ENCODE measurements at places on chromosomes 1 and 21. TPM values are rescaled to one million over a fixed set of nuclear protein-coding genes. Genes with fewer than 3 reads are reported as not detected.

ADORA1 gene
- not detected for total RNA-seq

DSCAM gene
- total RNA-seq, result not detected

IL20 gene
- not detected for total RNA-seq

RYR2 gene
- total RNA-seq, result 0.02 TPM

DLGAP3 gene
- 0.88 TPM for total RNA-seq

AMY2A gene
- total RNA-seq, result not detected

MYBPH gene
- not detected for total RNA-seq

BSDC1 gene
- total RNA-seq, result 32.1 TPM

LZIC gene
- 22.8 TPM for total RNA-seq

AMY1B gene
- total RNA-seq, result not detected

GRCh38 chr1:96253246-96254035 lies 468.1 kb upstream of the PTBP2 start:
- no peaks in the 10 kb centered on the region for H3K4me1 ChIP-seq
- H3K4me3 ChIP-seq, result no peak overlapping the region
- no peak overlapping the region for H3K27ac ChIP-seq

DNA sequence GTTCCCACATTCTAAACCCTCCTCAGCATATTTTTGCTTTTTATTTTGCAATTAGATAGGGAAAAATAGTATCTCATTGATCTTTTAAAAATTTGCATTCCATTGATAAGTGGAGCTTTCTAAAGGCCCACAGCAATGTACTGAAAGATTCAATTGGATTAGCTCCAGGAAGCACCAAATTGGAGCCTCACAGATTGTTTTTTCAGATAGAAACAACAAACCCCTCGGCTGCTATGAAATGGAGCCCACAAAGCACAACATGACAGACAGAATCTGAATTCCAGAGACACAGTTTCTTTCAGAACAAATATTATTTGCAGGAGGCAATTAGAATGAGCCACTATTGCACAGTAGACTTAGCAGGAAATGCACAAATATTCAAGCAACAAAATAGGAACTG lies 58.9 kb upstream of the KIF26B start:
- no peaks in the 10 kb centered on the region for H3K4me1 ChIP-seq
- H3K4me3 ChIP-seq, result no peak overlapping the region
- H3K27me3 ChIP-seq, result no peaks in the 10 kb centered on the region
- H3K27ac ChIP-seq, result no peak overlapping the region
- no peak for DNase-seq
- H3K36me3 ChIP-seq, result no peaks in the 10 kb centered on the region

DNA sequence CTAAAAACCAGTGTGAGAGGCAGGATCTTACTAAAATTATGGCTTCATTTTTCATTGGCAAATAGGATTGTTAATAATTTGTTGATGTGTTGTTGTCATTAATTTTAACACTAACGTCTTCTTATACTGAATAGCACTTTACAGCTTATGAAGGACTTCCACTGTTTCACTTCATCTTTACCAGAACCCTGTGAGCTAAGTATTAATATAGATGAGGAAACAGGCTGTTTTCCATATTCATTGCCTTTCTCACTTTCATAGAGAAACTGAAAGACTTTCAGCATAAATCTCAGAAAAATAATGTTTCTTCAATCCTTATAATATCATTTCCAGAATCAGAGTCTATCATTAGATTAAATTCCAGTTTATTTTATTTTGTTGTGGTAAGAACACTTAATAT lies 8.5 kb downstream of the MAP10 start:
- H3K27me3 ChIP-seq, result no peaks in the 10 kb centered on the region
- DNase-seq, result no peak
- no peak overlapping the region for H3K4me3 ChIP-seq
- H3K27ac ChIP-seq, result no peak overlapping the region

GRCh38 chr1:160887071-160887470 lies 2.1 kb upstream of the ITLN1 start:
- no peaks in the 10 kb centered on the region for H3K4me1 ChIP-seq
- no peak overlapping the region for H3K4me3 ChIP-seq
- no peak for DNase-seq
- no peak overlapping the region for H3K27ac ChIP-seq

DNA sequence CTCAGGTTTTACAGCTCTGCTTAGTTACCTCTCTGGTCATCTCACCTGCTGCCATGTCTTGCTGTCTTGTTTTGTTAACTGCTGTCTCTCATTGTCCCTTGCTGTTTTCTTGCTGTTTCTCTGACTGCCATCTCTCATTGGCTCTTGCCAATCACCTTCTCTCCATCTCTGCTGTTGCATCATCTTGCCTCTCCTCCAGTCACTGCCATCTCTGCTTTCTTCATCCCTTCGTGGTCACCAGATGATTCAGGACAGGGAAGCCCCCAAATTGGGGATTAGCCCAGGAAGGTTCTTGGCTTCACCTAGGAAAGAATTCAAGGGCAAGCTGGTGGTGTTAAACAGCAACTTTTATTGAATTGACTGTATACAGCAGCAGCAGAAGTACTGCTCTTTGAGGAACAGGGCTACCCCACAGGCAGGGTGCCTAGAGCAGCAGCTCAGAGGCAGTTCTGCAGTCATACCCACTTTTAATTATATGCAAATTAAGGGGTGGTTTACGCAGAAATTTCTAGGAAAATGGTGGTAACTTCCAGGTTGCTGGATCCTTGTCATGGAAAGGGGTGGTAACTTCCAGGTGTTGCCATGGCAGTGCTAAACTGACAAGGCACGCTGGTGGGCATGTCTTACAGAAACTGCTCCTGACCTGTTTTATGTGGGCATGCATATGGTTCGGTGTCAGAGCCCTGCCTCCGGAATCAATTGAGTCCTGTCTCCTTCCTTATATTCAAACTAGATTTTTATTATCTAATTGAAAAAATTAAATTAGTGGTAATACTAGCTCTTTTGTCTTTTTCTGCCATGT lies 33.4 kb downstream of the SUCO start:
- peak; percentile 15 for DNase-seq
- peaks cover 50% of the 10 kb centered on the region for H3K36me3 ChIP-seq
- H3K4me1 ChIP-seq, result peaks cover 4% of the 10 kb centered on the region

DNA sequence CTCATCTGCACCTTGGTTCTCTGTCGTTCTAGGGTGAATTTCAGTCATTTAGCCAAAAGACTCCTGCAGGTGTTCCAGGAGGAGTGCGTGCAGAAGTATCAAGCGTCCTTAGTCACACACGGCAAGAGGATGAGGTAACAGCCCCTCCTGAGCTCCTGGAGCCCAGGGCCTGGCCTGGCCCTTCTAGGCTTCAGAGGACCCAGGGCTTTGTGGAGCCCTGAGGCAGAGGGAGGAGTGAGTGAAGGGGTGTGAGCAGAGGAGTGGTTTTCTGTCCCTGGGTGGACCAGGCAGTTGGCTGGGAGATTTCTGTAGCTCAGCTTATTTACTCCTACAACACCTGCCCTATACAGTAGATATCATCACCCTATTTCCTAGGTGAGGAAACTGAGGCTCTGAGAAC lies 15.7 kb upstream of the RASSF5 start:
- peaks cover 10% of the 10 kb centered on the region for H3K36me3 ChIP-seq
- H3K4me1 ChIP-seq, result peaks cover 8% of the 10 kb centered on the region
- H3K27ac ChIP-seq, result peak overlapping the region; percentile 36
- H3K4me3 ChIP-seq, result no peak overlapping the region
- no peak for DNase-seq

DNA sequence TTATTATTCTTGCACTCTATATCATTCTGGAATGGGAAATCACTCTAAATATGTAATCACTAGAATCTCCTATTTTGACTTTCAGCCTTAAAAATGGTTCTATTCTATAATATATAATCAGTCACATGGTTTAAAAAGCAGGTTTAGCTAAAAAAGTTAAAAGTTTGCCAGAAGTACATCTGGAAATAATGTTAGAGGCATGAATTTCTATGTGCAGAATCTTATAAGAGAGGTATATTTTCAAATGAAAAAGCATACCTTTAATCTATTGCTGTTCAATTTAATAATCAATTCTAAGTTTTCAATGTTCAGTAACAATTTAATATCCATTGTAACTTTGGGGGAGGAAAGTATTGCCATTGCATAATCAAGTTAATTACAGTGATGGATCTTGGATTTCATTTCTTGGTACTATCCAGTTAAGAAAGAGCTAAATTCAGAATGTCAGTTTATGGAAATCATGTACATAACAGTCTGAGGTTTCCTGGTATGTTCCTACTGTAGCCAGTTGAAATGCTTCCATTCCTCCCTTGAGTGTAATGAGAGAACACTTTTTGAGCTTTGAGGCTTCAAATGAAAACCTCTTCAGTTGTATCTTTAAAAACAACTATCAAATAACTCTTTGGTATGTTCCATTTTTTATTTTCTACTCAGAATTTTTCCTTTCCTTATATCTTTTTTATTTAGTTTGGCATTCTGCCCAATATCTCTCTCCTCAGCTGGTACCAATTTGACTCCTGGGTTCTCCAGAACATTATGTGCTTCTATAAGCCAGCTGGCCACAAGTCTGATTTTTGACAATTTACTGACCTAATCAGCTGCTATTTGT lies 175.7 kb upstream of the COL11A1 start:
- DNase-seq, result no peak
- no peaks in the 10 kb centered on the region for H3K4me1 ChIP-seq
- no peak overlapping the region for H3K4me3 ChIP-seq
- no peaks in the 10 kb centered on the region for H3K36me3 ChIP-seq
- no peaks in the 10 kb centered on the region for H3K27me3 ChIP-seq
- no peak overlapping the region for H3K27ac ChIP-seq

- peak overlapping the region; percentile 75 for H3K27ac ChIP-seq
- H3K36me3 ChIP-seq, result peaks cover 3% of the 10 kb centered on the region
These were observed 4.5 kb downstream of the TMEM125 start for GRCh38 chr1:43274125-43274803.

- peak overlapping the region; percentile 85 for H3K4me3 ChIP-seq
- peak overlapping the region; percentile 92 for H3K27ac ChIP-seq
- H3K4me1 ChIP-seq, result peaks cover 61% of the 10 kb centered on the region
- no peak for DNase-seq
These were observed 3.7 kb downstream of the ITGB2 start for GRCh38 chr21:44916965-44917364.

All from activated CD4-positive, alpha-beta memory T cell treated with anti-CD3 and anti-CD28 coated beads for 36 hours (primary cell).